ENCODE measurements at places on chromosomes 6 and 20.

DNA sequence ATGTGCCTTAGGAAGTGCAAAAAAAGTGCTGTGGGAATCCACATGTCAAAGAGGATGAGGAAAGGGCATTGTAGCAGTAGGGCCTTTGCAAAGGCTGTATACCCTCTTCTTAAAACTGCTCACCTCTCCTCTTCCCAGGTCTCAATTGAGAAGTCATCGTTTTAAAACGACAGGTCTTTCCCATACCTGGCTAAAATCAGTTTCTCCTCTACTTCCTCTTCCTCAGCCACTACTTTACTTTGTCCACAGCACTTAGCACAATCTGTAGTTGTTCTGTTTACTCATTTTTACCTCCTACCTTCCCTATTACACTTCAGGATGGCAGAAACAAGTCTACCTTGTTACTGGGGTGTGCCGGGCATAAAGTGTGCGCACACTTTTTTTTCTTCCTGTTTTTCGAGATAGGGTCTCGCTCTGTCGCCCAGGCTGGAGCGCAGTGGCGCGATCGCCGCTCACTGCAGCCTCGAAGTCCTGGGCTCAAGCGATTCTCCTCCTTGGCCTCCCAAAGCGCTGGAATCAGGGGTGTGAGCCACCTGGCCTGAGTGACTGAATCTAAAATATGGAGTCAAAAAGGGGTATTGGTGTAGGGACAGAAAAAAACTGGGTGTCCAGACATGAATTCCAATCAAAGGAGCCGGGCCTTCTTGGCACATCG lies 9.8 kb upstream of the ELOVL5 start:
- peak; percentile 41 for DNase-seq

GRCh38 chr6:163483107-163483506 lies 68.6 kb downstream of the QKI start:
- DNase-seq: no peak

DNA sequence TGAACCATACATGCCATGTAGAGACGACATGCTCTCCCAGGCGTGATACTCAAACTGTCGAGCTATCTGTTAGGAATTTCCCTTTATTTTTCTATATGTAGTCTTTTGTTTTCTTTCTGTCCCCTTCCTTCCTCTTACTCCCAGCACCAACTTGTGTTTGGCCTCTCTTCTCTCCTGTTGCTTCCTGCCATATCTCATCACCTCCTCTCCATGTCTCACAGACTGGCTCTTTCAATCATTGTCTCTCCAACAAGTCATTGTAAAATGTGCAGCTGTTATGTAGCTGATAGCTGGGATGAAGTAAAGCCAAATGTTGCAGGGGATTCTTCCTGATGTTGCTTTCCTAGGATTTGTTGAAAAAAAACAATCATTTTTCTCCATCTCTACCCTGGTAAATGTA lies 234.5 kb downstream of the TMEM242 start:
- DNase-seq: no peak

DNA sequence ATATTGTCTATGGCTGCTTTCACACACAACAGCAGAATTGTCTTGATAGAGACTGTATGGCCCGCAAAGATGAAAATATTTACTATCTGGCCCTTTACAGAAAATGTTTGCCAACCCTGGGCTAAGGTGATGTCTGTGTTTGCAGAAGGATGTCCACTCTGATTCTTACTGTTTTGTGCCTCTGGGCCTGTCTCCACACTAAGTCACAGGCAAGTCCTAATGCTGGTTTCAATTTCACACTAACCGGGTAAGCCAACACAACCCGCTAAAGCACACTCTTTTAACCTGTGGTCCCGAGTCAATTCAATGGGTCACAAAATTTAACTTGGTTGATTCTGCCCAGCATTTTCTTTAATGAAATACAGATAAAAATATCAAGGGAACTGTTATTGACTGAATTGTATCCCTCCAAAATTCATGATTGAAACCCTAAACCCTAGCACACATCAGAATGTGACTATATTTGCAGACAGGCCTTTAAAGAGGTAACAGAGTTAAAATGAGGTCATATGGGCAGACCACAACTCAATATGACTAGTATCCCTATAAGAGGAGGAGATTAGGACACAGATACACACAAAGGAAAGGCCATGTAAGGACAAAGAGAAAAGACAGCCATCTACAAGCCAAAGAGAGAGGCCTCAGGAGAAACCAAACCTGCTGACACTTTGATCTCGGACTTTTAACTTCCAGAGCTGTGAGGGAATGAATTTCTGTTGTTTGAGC lies 78.4 kb downstream of the FYN start:
- DNase-seq: no peak

GRCh38 chr20:64220420-64220819 lies 35.1 kb upstream of the PCMTD2 start:
- no peak for DNase-seq
